Cardiac muscle cell (in vitro differentiated cells and primary cell): ENCODE measurements at places on chromosomes 1 and 21. TPM values are rescaled to one million over a fixed set of nuclear protein-coding genes. Genes with fewer than 3 reads are reported as not detected.

GRCh38 chr21:26432410-26432809 is 140.7 kb downstream of the CYYR1 start:
- DNase-seq, result no peak

DNA sequence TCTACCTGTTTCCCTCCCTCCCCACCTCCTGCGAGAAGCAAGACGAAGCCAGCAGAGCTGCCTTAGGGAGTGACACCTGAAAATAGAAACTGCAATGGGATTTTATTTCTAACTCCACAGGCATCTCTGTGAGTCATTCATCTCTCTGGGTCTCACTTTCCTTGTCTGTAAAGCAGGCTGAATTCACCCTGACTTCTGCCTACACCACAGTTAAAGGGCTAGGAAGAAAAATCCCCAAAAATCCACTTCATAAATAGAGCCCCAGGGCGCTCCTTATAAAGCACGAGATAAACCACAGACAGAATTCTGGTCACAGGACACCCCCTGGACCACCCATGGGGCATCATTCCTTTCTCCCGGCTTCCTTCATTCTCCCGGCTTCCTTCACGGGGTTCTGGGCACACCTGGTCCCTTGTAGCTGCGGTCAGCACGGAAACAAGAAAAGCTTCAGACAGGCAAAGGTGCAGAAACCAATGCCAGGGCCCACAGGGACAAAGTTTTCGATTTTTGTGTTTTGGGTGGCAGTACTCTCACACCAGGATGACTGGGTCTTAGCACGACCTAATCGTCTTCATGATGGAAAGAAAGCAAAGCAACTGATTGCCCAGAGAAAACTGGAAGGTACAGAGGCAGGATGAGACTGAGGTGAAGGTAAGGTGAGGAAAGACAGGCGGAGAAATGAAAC is 2.8 kb upstream of the H6PD start:
- no peak for DNase-seq

DNA sequence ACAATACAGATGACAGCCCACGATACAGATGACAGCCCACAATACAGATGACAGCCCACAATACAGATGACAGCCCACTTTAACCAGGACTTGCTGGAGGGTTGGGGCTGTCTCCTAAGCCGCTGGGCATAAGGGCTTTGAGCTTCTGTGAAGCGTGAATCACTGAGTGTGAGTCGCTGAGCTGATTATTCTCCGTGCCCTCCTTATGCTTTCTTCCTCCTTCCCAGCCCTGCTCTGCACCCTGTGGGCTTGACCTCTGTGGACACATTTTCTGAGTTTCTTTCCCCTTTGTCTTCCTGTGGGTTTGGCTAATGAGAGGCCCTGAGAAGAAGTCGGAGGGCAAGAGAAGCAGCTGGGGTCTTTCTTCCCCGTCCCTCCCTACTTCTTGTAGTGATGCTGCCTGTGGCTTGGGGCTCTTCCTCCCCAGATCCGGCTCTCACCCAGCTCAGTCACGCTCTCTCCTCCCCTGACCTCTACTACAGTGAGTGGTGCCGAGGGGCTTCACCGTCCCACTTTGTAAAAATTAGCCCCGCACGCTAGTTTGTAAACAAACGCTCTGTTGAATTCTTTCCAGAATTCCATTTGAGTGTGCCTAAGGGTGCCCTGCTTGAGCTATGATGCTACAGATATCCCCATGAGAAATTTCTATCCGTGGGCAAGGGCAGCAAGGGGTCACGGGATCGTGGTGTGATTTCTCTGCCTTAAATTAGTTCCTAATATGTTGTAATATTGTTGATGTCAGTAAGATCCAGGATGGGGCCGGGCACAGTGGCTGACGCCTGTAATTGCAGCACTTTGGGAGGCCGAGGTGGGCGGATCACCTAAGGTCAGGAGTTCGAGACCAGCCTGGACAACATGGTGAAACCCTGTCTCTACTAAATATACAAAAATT is 46.4 kb upstream of the SOD1 start:
- DNase-seq, result peak; percentile 8

Gene PLA2G5
- total RNA-seq, result not detected in 2 replicates

Gene RNF115
- 15.7 and 18.8 TPM in 2 replicates for total RNA-seq

Gene ADAMTS5
- 0.07 and 0.21 TPM in 2 replicates for total RNA-seq
